IPS-NIHi11 (cell line): ENCODE measurements at places on chromosomes 5 and 9.
A peak's percentile ranks its signal among the peaks of the same experiment; 100 is the strongest.

DNA sequence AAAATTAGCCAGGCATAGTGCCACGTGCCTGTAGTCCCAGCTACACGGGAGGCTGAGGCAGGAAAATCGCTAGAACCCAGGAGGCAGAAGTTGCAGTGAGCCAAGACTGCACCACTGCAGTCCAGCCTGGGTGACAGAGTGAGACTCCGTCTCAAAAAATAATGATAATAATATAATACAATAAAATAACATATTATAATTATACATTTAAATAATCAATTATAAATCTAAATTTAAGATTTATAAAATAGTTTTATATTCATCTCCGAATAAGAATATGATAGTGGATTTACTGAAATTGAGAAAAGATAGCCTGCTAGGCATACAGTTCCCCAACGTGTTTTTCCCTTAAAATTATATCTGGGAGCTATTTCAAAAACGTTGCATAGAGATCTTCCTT lies 599.6 kb downstream of the CDH18 start:
- DNase-seq = no peak

DNA sequence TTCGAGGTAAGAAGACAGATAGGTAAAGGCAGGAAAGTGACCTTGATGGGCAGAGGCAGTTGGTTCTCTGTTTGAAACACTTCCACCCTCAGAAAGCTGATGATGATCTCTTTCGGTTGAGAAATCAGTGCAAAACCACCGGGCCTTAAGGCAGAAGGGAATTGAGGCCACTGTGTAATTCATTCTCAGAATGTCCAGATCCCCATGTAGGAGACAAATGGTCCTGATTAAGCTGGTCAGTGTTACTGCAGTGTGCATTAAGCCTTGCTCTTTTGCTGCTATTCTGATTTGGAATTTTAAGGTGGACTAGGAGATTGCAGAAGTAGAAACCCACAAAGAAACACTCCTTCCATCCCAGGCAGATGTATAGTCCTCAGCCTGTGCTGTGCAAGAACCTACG lies 255.2 kb downstream of the ARHGAP26 start:
- no peak for DNase-seq

GRCh38 chr5:14640765-14641164 lies 23.8 kb upstream of the OTULIN start:
- DNase-seq = no peak

DNA sequence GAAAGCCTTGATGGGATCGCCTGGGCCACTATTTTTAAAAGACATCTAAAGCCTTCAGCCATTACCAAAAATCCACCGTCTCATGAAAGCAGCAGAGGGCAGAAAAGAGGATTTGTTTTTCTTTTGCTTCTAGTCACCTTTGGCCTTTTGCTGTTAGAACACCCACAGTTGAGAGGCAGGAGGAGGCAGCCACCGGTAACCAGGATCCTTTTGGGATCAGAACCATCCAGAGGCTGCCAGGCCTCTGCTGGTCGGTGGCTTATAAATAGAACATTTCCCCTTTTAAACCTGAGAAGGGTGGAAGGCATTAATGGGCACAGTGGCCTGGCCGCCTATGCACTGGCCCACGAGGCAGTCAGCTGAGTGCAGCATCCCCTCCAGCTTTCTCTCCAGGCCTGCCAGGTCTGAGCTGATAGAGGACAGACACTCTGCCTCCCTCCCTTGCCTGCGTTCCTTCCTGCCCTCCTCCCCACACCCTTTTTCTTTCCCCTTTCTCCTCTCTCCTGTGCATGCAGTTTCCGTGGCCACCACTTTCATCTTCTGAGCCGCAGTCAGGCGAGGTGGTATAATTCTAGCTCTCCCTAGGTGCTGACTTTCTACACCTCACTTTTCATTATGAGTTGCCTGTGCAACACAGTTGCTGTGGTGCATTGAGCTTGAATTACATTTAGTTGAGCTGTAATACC lies 253.4 kb downstream of the ARHGAP26 start:
- no peak for DNase-seq

DNA sequence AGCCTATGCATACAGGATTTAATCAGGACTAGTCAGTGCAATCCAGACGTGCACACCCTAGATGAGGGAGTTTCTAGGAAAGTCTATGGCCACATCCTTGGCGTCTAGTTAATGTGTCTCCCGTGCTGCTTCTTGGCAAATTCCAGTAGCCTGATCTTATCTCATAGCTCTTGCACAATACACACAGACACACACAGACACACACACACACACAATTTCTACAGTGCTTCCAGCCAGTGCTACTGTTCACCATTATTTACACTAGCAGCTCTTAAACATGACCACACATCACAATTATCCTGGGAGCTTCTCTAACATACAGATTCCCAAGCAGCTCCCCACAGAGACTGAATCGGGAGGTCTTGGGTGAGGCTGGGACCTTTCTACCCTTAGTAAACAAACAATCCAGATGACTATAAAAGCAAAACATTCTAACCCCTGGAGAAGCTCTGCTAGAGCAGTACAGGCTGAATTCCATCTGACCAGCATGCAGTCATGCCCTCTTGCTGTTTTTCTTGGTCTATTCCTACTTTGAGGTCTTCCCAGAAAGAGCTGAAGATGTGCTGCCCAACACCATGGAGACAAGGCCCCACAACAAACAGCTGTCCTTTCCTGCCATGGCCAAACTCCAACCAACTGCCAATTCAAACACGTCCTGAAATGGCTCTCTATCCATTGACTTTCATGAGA lies 236.6 kb downstream of the DEPDC1B start:
- no peak for DNase-seq

GRCh38 chr9:90943341-90943740 lies 141.7 kb downstream of the SYK start:
- DNase-seq = no peak

GRCh38 chr5:969408-969839 lies 39.2 kb upstream of the NKD2 start:
- DNase-seq = peak; percentile 5

DNA sequence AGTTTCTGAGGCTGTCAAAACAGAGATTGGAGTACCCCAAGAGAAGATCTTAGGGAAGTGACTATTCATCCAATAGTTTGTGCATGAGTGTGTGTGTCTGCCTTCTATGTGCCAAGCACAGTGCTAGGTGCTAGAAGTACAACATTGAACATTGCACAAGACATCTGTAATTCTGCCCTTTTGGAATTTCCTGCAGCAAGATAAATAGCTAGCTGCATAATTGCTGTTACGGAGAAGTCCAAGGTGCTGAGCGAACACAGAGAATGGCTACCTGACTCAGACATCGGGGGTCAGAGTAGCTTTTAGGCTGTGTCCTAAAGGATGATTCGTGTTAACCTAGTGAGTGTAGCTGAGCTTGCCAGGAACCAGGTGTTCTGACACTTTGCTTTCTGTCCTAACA lies 44.8 kb downstream of the PAPPA start:
- no peak for DNase-seq

GRCh38 chr5:60362158-60362557 lies 337.8 kb downstream of the DEPDC1B start:
- no peak for DNase-seq

- no peak for DNase-seq
These were observed 113.2 kb upstream of the ERCC6L2 start for GRCh38 chr9:95762322-95762721.

DNA sequence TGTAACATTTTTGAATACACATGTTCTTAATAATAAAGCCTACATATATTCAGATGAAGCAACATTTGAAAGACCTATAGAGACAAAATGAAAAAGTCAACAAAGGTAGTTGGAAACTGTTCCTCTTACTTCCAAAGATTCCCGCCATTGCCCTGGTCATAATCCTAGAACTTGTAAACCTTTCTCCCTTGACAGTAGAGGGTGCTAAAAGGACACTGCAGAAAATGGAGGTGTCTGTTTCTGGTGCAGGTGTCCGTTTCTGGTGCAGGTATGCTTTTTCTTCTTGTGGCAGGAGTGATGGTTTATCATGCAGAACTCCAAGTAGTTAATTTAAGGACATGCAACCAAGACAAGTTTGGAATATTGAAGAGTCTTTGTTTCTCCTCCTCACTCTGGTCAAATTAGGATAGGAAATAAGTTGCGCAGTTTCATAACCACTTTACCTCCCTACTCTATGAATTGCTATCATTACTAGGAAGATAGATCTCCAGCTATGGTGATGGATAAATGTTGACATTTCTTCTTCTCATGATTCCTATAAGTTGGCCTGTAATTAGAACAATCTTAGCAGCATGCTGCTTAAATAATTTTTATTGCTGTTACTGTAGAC lies 56.0 kb upstream of the FAM174A start:
- peak; percentile 35 for DNase-seq

GRCh38 chr5:16936989-16937438 lies 926 bp upstream of the MYO10 start:
- no peak for DNase-seq

DNA sequence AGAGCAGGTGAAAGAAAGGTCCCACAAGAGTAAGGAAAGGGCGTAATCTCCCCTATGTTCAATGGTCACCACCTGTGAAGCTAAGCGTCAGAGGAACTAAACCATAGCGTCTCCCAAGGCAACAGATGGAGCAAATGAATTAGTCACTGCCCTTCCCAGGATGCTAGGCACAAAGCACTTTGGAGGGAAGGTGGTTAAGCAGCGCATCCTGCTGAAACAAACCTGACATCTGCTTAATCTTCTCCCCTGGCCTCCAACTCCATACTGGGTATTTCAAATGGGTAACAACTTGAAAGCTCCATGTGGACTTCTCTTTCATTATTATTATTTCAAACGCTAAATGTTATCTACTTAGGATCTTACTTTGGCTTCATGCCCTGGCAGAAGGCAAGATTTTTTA lies 227.3 kb downstream of the MLLT3 start:
- peak; percentile 4 for DNase-seq

- no peak for DNase-seq
These were observed 49.8 kb upstream of the ASS1 start for GRCh38 chr9:130394814-130395470.

DNA sequence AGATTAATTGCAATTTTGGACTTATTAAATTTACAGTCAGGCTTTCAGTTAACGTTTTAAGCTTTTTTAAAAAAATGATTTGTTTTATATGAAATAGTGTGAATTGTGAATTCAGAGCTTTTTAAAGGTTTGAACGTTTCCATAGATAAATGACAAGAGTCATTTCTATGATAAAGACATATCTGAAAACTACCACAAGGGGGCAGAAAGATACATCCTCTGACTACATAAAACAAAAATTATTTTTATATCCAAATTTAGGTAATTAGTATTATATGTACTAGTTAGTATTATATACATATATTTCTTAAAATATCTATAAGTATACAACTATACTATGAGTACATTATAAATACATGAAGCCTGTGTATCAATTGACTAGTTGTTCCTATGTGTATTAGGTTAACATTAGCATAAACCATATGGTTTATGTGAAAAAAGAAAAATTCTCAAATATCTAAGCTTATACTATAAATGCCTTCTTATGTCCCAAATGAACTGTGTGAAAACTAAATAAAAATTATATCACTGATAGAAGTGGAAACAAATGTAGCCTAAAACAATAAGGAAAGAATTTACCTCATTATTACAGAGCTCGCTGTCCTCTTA lies 155.2 kb downstream of the MEF2C start:
- DNase-seq = no peak

DNA sequence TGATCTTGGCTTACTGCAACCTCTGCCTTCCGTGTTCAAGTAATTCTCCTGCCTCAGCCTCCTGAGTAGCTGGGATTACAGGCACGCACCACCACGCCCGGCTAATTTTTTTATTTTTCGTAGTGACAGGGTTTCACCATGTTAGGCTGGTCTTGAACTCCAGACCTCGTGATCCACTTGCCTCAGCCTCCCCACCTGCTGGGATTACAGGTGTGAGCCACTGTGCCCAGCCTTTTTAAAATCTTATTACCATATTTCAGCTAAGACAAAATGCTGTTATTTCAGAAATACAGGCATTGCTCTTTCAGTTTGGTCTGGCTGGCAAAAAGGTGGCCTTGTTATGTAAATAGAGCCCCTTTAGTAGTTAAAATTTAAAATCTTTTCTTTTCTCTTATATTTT lies 46.9 kb upstream of the GLDC start:
- no peak for DNase-seq

DNA sequence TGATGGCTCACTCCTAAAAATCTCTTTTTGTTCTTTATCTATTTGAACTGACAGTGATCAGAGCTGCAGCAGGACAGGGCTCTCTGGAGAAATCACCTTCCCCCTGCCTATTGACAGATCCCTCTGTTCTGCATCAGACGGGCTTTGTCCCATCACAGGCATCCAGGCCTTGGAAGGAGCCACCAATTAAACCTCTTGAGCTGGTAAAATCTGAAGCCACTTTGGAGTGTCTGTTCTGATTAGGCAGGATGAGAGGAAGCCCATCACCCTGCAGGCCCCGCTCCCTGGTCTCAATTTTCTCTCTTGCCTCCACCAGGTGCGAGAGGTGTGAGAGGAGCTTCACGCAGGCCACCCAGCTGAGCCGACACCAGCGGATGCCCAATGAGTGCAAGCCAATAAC lies 97.7 kb downstream of the PRDM6 start:
- DNase-seq = no peak

DNA sequence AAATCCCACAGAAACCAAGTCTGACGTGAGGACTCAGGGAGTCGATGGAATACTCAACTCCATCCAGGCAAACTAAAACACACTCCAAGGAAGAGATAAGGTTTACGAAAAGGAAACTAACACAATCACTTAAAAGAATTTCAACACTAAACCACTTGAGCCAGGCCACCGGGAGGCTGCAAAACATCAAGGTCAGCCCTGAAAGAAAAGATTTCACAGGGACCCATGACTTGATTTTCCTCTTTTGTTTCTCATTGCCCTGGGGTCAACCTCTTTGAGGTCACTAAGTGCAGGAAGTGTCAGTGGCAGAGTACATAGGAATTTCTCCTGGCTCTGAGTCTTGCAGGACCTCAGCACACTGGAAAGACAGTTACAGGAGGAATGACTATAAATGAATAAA lies 77.8 kb upstream of the TARS1 start:
- DNase-seq = peak; percentile 25

- no peak for DNase-seq
These were observed 27.3 kb upstream of the ZSWIM6 start for GRCh38 chr5:61304590-61305381.

- DNase-seq = no peak
These were observed 191.3 kb upstream of the PRDM9 start for GRCh38 chr5:23316060-23316591.

DNA sequence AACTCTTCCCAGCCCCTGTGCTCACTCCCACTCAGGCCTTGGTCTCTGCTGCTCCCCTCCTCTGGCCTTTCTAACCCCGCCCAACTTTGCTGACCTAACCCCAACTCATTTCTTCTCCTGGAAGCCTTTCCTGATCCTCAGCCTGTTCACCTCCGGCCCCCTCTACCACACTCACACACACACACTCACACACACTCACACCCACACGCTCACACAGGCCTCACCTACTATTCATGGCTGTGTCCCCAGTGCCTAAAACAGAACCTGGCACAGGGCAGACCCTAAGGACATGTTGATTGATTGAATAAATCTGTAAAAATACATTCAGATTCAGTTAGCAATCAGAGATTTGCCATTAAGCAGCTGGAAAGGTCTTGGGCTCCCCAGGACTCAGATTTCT lies 28.5 kb upstream of the LHX2 start:
- DNase-seq = no peak

GRCh38 chr5:386432-387341 lies 56.3 kb upstream of the EXOC3 start:
- no peak for DNase-seq
